ENCODE measurements at places on chromosomes 11 and 22. TPM values are rescaled to one million over a fixed set of nuclear protein-coding genes. Genes with fewer than 3 reads are reported as not detected.

DNA sequence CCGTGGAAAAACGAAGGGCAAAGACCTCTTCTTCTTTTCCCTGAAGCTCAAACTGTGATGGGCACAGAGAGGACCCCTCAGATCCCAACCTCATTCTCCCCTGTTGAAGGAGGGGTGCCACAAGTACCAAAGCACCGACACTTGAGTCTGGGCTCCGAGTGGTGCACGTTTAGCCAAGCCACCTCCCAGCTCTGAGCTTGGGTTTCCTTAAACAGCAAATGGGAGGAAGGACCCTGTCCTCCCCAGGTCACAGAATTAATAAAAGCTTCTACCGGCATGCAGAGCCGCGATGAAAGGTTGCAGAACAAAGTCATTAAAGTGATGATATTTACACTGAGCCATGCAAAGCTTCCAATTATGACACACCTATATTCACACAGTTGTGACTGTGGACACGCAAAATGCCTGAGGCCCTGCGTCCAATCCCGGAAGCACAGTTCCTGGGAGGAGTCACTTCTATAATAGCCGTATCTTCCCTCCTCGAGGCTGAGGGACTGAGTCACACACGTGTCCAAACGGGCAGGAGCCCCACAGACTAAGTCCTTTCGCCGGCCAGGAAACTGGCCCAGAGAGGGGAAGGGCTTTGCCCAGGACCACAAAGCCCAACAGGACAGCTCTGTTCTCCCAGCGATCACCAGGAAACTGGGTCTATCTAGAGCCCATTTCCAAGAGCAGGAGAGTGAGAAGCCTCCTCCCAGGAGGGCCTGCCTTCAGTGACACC is 922 bp upstream of the CSNK1E start:
- peaks cover 43% of the 10 kb centered on the region for H3K4me1 ChIP-seq
- no peaks in the 10 kb centered on the region for H3K27me3 ChIP-seq
- H3K27ac ChIP-seq, result peak overlapping the region; percentile 94
- H3K36me3 ChIP-seq, result peaks cover 15% of the 10 kb centered on the region
- no peak for DNase-seq
- peak overlapping the region; percentile 51 for H3K4me3 ChIP-seq

The OR5B21 gene
- polyA plus RNA-seq, result not detected

The GLYATL2 gene
- 4.9 TPM for polyA plus RNA-seq

The CHRDL2 gene
- polyA plus RNA-seq, result 2.1 TPM

- no peaks in the 10 kb centered on the region for H3K27me3 ChIP-seq
- H3K36me3 ChIP-seq, result no peaks in the 10 kb centered on the region
- peak overlapping the region; percentile 81 for H3K4me3 ChIP-seq
- H3K4me1 ChIP-seq, result peaks cover 28% of the 10 kb centered on the region
- peak; percentile 96 for DNase-seq
Observed at GRCh38 chr11:18720808-18721560, 5.0 kb downstream of the IGSF22 start.

The GSTP1 gene
- 445 TPM for polyA plus RNA-seq

- H3K4me1 ChIP-seq, result peaks cover 37% of the 10 kb centered on the region
- no peak overlapping the region for H3K4me3 ChIP-seq
- peaks cover 45% of the 10 kb centered on the region for H3K36me3 ChIP-seq
- no peaks in the 10 kb centered on the region for H3K27me3 ChIP-seq
- H3K27ac ChIP-seq, result no peak overlapping the region
Observed at GRCh38 chr11:17773674-17774073, 39.1 kb downstream of the KCNC1 start.

GRCh38 chr11:87260811-87261210 is 223.1 kb downstream of the TMEM135 start:
- no peaks in the 10 kb centered on the region for H3K36me3 ChIP-seq
- no peak for DNase-seq
- no peaks in the 10 kb centered on the region for H3K27me3 ChIP-seq
- H3K27ac ChIP-seq, result no peak overlapping the region
- no peak overlapping the region for H3K4me3 ChIP-seq

DNA sequence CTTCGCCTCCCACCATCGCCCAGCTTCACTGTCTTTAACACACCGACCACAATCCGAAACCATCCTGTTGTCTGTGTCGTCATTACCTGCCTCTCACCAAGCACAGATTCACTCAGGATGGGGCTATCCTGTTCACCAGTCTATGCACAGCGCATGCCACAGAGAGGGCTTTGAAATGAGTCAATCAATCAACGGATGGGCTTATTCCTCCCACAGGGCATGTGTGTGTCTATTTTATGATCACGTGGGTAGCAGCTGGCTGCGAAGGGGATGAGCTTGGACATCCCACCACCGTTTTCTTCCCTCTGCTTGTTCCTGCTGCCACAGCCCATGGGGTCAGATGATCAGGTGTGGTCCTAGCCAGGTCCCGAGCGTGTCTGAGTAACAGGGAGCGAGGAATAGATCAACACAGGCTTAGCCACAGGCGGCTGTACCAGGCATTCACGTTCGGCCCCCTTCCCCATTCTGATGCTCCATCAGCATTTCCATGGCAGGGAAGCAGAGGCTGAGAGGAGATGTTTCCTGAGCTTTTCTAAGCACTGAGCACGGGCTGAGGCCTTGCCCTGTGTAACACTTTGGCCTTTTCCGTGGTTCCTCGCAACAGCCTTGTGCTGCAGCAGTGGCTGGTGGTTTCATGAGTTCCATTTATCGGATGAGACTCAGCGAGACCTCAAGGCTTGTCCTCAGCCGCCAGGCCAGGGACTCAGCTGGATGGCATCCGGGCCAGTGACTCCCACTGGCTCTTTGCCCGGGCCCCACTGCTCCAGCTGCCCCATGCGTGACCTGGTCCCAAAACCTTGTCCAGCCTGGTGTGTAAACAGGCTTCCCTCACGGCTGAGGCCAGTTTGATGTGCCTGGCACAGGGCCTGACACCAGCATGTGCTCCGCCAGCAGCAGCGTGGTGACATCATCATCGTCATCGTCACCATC is 48.1 kb upstream of the FGF3 start:
- H3K27ac ChIP-seq, result no peak overlapping the region
- DNase-seq, result no peak
- no peaks in the 10 kb centered on the region for H3K36me3 ChIP-seq
- peaks cover 39% of the 10 kb centered on the region for H3K27me3 ChIP-seq
- peaks cover 22% of the 10 kb centered on the region for H3K4me1 ChIP-seq
- no peak overlapping the region for H3K4me3 ChIP-seq

The NXPE2 gene
- polyA plus RNA-seq, result 0.47 TPM

DNA sequence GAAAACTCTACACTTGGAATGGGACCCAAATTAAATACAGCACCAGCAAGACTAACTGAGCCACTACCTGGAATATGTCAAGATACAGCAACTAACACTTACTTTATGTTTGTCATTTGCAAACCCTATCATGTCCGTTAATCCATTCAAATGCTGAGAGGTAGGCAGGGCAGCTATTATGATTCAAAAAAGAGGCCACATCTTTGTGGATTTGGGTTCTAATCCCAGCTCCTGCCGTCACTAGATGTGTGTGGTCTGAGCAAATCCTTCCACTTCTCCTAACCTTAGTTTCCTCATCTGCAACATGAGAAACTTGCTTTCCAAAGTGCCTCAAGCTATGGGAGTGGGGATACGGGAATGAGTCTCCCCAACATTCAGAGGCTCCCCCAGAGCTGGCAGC is 24.2 kb downstream of the FLI1 start:
- H3K36me3 ChIP-seq, result no peaks in the 10 kb centered on the region
- peaks cover 2% of the 10 kb centered on the region for H3K27me3 ChIP-seq
- H3K4me3 ChIP-seq, result no peak overlapping the region
- peaks cover 26% of the 10 kb centered on the region for H3K4me1 ChIP-seq

DNA sequence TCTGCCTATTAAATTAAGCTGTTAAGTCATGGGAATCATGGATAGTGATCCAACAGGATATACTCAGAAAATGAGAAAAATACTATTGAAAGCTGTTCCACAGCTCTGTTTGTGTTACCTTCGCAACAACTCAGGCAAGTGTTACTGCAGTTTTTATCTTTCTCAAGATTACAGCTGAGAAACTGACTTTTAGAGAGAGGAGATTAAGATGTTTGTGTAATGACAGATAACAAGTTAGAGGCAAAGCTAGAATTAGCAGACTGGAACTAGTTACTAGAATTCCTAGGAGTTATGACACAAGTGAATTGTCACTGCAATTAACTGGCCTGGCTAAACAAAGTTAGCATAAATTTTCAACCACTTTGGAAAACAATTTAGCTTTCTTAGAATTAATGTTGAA is 1.6 kb downstream of the SLN start:
- H3K27me3 ChIP-seq, result no peaks in the 10 kb centered on the region
- no peak overlapping the region for H3K27ac ChIP-seq

GRCh38 chr11:8812438-8812837 is 98.6 kb upstream of the AKIP1 start:
- H3K36me3 ChIP-seq, result no peaks in the 10 kb centered on the region
- peaks cover 34% of the 10 kb centered on the region for H3K4me1 ChIP-seq
- H3K27me3 ChIP-seq, result no peaks in the 10 kb centered on the region
- H3K27ac ChIP-seq, result no peak overlapping the region
- no peak for DNase-seq

DNA sequence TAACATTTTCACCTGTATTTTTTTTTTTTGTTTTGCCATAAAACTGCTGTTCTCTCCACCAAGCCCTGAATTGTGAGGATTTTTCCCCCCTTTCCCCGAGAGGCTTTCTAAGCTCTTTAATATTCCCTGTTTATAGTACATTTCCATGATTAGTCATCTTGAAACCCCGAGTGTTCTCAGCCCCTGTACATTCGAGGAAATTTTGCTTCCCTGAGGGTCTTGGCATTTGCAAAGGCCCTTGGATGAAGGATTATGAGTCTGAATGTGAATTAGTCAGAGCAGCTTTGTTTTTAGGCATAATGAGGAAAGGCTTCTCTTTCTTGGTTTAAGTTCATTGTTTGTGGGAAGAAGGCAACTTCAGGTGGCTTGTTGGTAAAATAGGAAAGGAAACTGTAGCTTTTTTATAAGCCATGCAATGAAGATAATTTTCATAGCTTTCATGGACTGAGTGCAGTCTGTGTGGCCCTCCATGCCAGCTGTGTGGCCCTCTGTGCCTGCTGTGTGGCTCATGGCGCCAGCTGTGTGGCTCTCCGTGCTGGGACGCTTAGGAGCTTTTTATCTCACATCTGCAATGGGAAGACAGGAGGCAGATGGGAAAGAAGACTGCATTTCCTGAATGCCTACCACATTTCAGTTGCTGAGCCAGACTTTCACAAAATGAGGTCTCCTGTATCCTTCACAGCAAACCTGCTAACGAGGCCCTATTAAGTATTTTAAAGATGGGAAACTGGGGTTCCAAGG is 129.0 kb downstream of the TEAD1 start:
- H3K36me3 ChIP-seq, result no peaks in the 10 kb centered on the region
- no peaks in the 10 kb centered on the region for H3K27me3 ChIP-seq
- no peak overlapping the region for H3K4me3 ChIP-seq
- peak overlapping the region; percentile 22 for H3K27ac ChIP-seq

DNA sequence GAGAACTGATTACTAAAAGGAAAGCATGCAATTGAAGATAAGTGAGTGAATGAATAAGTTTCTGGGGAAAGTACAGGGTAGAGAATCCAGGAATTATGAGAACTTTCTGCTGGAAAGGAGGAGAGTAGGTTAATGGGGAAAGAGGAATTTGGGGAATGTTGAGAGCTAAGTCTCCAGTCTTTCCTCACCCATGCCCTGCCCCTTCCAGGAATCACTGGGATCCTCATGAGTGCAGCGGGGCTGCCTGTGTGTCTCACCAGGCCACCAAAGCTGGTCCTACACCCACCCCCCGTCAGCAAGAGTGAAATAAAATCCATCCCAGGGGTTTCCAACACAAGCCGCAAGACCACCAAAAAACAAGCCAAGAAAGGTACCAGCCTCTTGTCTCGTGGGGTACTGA is 17.0 kb downstream of the DTX4 start:
- DNase-seq, result no peak
- peaks cover 38% of the 10 kb centered on the region for H3K4me1 ChIP-seq
- H3K27ac ChIP-seq, result no peak overlapping the region
- no peaks in the 10 kb centered on the region for H3K27me3 ChIP-seq
- H3K36me3 ChIP-seq, result peaks cover 48% of the 10 kb centered on the region

The GGT5 gene
- 12.3 TPM for polyA plus RNA-seq

DNA sequence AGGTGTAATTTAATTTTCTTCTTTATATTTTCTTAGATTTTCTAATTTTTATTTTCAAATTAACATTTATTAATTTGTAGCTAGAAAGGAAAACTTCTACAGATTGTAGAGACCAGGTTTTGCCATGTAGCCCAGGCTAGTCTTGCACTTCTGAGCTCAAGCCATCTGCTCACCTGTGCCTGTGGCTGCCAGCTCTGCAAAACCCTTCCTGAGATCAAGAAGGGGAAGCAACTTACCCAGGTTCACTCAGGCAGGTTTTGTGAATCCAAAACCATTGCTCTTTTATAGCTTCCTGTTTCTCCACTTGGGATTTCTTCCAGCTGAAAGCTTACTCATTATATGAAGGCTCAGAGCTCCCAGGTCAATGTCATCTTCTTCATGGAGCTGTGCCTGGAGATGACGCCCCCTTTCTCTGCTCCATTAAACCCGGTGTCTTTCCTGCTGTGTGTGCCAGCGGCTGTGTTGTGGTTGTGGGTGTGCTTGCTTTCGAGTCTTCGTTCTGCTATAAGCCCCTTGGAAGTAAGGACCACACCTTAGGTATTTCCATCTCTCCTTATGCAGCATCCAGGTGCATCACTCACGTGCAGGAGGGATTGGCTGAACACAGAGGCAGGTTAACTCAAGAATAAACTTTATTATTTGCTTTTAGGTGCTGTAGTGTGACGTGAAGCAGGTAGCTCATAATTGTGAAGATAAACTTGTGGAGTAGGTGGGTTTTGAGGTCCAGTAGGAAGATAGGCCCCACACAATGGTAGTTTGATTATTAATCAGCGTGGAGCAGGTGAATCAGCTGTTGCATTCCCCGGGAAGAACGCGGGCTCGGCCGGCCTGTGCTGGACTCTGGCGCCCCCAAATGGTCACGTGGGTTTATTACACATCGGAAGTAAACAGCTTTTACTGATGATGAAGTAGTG is 42.2 kb upstream of the INCENP start:
- no peak overlapping the region for H3K27ac ChIP-seq
- H3K27me3 ChIP-seq, result no peaks in the 10 kb centered on the region
- H3K36me3 ChIP-seq, result no peaks in the 10 kb centered on the region
- peaks cover 7% of the 10 kb centered on the region for H3K4me1 ChIP-seq
- H3K4me3 ChIP-seq, result no peak overlapping the region
- peak; percentile 93 for DNase-seq

DNA sequence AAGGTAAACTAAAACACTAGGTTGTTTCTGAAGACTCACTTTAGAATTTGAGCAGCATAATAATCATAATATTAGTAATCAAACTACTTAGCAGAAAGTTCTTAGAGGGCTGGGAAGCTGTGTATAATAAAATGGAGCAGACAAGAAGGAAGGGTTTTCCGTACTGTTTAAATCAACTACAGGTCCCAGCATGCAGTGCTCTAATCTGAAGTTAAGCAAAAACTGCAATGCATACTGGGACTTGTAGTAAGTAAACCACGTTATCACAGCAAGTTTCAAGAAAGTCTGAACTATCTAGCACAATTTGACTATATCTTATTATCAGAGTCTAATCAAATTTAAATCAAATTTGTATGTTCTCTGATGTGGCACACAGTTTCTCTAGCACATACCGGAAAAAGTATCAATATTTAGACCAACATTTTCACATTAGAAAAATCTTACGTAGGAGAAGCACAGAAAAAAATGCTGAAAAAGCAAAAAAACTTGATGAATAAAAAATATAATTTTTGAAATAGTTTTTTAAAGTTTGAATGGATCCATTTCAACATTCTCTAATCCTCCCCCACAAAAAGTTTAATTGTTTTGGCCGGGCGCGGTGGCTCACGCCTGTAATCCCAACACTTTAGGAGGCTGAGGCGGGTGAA is 8.2 kb downstream of the PHF21A start:
- no peaks in the 10 kb centered on the region for H3K36me3 ChIP-seq
- H3K4me3 ChIP-seq, result no peak overlapping the region
- H3K4me1 ChIP-seq, result no peaks in the 10 kb centered on the region
- no peak for DNase-seq
- H3K27me3 ChIP-seq, result no peaks in the 10 kb centered on the region
- H3K27ac ChIP-seq, result no peak overlapping the region

The TUBA8 gene
- 24.7 TPM for polyA plus RNA-seq

All from spinal cord (tissue), 10 donors.